Right renal pelvis (tissue), 4 donors: ENCODE measurements at places on chromosomes 3 and 15. TPM values are rescaled to one million over a fixed set of nuclear protein-coding genes. Genes with fewer than 3 reads are reported as not detected.

Gene PLAAT1
- 2.6 TPM for polyA plus RNA-seq

GRCh38 chr15:43748376-43748775, 2.1 kb downstream of the PDIA3 start:
- DNase-seq = no peak

Gene RTP3
- polyA plus RNA-seq = not detected

- DNase-seq = no peak
Observed at GRCh38 chr15:39781967-39782302, 706 bp downstream of the FSIP1 start.

Gene SAMMSON
- polyA plus RNA-seq = not detected

GRCh38 chr3:128282380-128283196, 129.3 kb downstream of the EEFSEC start:
- no peak for DNase-seq

Gene SI
- not detected for polyA plus RNA-seq

Gene TTLL13
- polyA plus RNA-seq = 0.10 TPM

DNA sequence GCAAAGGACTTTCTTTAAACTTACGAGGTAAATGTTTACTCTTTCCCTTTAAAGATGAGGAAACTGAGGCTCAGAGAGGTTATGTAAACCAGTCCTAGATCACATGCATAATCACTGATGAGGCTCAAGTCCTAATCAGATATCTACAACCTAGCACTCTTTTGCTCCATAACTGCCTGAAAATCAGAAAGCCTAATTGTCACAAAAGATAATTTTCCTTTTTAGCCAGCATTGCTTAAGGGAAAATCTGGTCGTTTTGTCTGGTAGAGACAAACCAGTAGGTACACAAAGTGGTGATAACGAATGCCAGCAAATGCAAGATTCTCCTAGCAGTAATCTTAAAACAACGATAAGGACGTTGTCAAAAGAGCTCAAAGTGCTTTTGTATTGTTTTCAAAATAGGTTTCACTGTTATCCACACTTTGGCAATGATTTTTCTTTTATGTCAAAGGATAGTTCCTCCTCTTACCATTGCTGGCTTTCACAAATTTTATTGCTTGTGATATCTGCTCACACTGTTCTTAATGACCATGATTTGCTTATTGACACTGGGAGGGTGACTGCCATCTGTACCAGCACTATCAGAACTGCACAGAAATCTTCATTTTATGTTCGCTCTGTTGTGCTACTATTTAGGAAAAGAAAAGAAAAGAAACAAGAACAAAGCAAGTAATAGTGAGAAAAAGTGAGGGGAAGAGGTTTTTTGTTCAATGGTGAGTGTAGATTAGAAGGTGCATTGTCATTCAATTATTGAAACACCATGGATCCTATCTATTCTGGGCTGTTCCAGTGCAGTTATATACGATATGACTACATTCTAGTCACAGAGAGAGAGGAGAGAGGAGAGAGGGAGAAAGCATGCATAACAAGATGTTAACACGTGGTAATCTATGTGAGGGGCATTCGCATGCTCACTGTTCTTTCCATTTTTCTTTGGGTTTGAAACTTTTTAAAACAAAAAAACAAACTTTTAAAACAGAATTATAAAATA, 13.7 kb downstream of the IQCH start:
- DNase-seq = no peak

- no peak for DNase-seq
Observed at GRCh38 chr15:95559875-95560394, 770.6 kb upstream of the NR2F2 start.

Gene PSTPIP1
- polyA plus RNA-seq = 1.1 TPM

Gene ZIC1
- 0.39 TPM for polyA plus RNA-seq

- no peak for DNase-seq
Observed at GRCh38 chr15:73691396-73691795, 7.2 kb downstream of the CD276 start.

DNA sequence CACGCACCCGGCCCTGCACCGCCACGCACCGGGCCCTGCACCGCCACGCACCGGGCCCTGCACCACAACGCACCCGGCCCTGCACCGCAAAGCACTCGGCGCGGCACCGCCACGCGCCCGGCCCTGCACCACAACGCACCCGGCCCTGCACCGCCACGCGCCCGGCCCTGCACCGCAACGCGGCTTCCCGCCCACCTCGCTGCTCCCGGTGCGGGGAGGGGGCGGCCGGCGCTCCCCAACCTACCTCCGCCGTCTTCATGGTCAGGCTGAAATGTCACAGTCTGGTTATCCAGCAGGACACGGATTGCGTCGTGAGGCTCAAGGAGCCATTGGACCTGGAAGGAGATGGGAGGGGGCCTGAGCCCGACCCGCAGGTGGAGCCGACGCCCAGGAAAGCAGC, 41.8 kb downstream of the MUC20 start:
- DNase-seq = no peak

DNA sequence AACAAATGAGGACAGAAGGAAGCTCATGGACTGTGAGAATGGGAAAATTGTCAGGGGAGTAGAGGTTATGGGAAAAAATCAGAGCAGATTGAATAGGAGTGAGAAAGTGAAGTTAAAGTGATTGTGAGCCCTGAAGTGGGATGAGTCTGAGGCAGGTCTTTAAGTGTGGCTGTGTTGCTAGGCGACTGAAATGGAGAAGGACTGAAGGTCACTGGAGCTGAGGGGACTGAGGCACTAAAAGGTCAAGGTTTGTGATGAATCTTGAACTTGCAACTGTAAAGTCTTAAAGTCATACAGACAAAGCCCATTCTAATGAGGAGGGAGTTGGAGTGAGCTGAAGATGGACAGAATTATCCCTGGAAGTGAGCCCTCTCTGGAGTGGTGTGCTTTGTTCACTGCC, 518.9 kb downstream of the TUSC7 start:
- no peak for DNase-seq
